ENCODE measurements at places on chromosomes 16 and 17. TPM values are rescaled to one million over a fixed set of nuclear protein-coding genes. Genes with fewer than 3 reads are reported as not detected.

DNA sequence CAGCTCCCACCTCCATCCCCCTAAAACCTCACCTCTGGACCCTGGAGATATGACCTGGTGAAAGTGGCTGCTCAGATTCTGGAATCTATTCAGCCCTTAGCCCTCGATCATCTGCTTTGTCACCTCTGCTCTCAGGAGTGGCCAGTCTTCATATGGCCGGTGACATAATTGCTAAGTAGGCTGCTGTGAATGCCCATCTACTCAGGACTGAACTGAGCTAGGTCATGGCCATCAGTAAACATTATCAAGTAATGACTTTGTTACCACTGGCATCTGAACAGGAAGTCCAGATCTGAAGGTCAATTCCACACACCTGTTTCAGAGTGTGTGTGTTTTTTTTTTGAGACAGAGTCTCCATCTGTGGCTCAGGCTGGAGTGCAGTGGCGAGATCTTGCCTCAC, 78.6 kb downstream of the CDK5R1 start:
- DNase-seq, result no peak

GRCh38 chr17:21679256-21680146, 12.8 kb upstream of the KCNJ18 start:
- peak; percentile 51 for DNase-seq

DNA sequence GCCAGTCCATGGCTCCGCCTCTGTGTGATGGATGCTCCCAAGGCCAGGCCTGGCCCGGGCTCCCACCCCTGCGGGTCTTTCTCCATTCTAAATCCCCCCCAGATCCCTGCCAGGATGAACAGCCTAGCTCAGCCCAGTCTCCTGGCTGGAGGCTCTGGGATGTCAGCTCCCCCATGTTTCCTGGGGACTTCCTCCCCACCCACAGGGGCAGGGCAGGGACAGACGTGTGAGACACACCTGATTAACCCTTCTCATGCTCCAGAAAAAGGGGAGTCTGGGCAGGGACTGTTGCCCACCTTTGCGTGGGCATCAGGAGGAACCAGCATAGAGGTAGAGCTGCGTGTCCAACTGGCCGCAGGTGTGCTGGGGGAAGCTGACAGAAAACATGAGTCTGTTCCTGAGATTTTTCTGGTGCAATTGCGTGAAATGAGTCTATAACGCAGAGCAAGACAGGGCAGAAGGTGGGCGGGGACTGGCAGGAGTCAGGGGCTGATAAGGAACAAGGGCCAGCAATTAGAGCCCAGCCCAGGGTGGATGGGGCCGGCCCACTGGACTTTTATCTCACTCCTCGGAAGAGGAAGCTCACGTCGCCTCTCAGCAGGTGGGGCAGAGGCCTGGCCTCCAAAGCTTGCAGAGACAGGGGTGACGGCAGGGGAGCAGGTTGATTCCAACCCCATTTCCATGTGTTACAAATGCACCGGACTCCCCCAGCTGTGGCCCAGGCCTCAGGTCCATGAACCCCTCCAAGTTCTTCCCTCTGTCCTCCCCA, 238.2 kb downstream of the RBFOX3 start:
- no peak for DNase-seq

- DNase-seq, result no peak
These were observed 14.3 kb downstream of the PRCD start for GRCh38 chr17:76554131-76554530.

Gene WNT9B
- total RNA-seq, result 20.7 TPM

- DNase-seq, result peak; percentile 71
These were observed 115.3 kb downstream of the SLC39A11 start for GRCh38 chr17:72976971-72977770.

DNA sequence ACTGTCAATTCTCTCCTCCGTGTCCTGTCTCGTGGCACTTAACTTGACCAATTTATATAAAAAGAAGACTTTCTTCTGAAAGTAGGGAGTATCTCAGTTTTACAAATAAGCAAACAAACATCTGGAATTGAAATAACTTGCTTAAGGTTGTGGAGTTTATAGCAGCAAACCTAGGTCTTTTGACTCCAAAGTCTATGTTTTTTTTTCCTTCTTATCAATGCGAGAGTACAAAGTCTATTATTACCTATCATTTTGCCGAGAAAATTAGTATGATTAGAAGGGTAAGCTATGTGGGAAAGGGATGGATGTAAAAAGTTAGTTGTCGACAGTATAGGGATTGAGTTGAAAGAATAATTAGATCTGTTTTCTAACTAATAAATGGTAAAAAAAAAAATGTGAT, 50.4 kb downstream of the PPM1E start:
- no peak for DNase-seq

All from right cardiac atrium (tissue), 5 donors.